ENCODE measurements at places on chromosomes 2 and 18.

GRCh38 chr2:10646153-10646552 lies 43.6 kb downstream of the NOL10 start:
- DNase-seq, result no peak

- DNase-seq, result no peak
These were observed 6.7 kb downstream of the PPP1R7 start for GRCh38 chr2:241156971-241157441.

DNA sequence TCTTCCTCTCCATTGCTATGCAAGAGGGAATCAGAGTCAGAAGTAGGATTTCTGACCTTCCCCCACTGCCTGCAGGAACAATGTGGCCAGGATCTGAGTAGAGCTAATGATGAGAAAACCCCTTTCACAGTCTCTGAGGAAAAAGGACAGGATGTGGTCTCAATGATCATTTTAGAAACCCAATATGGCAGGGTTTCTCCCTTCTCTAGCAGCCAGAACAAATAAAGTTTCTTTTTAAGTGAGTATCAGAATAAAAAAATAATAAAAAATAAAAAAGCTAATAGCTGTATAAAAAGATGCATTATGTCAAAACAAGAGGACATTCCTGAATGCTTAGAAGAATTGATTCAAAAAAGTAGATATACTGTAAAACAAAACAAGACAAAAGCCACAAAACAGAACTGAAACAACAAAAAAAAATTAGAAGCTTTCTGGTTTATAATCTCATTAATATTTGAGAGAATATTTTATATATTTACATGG lies 1124.9 kb upstream of the ZEB2 start:
- no peak for DNase-seq

GRCh38 chr18:22238036-22238435 lies 68.6 kb downstream of the GATA6 start:
- DNase-seq, result no peak

DNA sequence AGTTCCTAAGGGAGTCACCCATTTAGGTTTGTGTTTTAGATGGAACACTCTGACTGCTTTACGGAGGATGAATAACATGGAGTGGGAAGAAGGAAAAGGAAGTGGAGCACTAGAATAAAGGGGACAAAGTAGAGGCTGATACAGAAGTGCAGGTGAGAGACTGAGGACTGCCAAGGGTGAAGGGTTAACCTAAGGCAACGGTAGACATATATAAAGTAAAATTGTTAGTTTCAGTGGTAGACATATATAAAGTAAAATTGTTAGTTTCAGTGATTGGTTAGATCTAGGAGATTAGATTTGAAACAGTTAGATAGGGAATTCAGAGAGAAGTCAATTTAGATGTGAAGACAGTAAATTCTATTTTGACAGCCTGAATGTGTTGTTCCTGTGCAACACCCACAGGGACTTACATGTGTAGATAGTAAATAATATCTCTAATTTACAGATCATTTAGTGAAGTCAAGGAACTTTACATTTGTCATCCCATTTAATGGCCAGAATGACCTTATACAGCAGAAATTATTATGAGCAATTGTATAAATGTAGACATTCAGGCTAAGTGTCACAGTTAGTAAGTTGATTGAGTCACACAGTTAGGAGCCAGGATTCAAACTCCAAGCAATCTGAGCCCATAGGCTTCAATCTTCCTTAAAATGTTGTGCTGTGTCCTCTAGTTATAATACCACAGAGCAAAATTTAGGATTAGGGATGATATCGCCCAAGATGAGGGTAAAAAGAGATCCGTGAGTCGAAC lies 270.8 kb upstream of the UBE2E3 start:
- DNase-seq, result no peak

- DNase-seq, result no peak
These were observed 187.0 kb upstream of the COL3A1 start for GRCh38 chr2:188787021-188787657.

GRCh38 chr2:108384662-108385393 lies 7.1 kb downstream of the SULT1C4 start:
- no peak for DNase-seq

- no peak for DNase-seq
These were observed 15.3 kb upstream of the LOXHD1 start for GRCh38 chr18:46672062-46672970.

DNA sequence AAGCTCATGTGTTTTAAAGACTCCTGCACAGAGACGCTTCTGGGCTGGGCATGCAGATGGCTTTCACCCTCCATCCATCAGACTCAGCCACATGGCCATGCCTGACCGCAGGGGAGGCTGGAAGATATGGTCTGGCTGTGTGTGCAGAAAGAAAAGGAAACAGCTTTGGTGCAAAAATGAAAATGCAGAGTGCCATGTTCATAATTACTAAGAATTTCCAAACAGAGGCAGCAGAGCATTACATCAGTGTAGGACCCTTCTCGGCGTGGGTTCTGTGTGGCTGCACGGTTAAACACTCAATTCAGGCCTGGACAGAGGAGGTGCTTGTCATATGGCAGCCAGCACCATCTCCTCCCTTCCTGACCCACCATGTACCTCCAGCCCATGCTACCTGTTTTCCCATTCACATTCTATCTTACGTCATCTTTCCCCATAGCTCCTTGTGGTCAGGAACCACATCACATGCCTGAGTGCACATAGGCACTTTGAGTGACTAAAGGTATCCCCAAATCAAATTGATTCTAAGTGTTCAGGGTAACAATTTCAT lies 200.3 kb upstream of the ID2 start:
- no peak for DNase-seq

GRCh38 chr2:134087371-134087921 lies 166.4 kb upstream of the MGAT5 start:
- DNase-seq, result no peak

DNA sequence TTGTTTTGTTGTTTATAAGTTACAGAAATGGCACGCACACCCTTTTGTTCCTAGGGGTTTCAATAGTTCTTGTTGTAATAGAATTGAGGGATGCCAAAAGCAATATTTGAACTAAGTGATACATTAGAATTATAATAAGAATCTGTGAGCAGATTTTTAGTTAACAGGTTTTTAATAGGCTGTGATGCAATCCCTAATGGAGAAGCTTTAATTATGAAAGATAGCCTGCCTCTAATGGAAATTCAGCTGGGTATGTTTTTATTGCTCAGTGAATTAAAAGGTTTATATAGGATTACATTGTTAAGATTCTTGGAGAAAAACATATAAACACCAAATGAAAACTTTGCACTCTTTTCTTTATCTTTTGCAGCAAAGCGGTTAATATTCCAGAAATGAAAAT lies 131.1 kb downstream of the PPP1R1C start:
- no peak for DNase-seq

DNA sequence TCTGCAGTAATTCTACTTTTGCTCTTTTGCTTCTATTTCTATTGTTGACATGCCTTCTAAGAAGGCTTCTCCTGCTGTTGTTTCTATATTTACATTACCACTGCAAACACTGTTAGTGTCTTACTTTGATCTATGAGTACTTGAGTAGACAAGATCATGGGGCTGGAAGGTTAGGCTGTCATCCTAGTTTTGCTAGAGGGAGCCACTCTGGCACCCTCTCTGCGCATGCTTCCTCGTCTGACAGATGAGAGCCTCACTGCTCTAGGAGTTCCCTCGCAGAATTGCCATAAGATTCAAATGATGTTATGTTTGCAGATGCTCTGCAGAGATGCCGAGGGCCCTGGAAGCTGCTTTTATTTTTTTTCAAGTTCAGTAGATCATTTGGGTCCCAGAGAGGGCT lies 185.6 kb downstream of the RNF144A start:
- DNase-seq, result no peak

DNA sequence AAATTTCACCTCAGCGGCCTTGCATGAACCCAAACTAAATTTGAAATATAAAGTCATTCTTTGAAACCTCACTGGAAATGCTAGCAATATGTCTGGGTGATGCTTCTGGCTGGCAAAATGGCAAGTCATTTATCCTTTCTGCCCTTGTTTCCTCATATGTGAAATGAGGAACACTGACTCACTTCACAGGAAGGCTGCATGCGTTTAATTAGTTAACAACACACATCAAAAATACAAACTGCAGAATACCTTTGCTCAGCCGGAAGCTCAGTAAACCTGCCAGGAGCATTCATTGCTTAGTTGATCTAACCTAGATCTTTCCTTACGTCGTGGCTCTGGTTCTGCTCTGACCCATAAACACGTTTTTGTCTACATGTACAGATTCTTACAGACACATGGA lies 214.2 kb upstream of the ACVR2A start:
- no peak for DNase-seq

GRCh38 chr2:224946895-224947294 lies 95.4 kb downstream of the DOCK10 start:
- no peak for DNase-seq

DNA sequence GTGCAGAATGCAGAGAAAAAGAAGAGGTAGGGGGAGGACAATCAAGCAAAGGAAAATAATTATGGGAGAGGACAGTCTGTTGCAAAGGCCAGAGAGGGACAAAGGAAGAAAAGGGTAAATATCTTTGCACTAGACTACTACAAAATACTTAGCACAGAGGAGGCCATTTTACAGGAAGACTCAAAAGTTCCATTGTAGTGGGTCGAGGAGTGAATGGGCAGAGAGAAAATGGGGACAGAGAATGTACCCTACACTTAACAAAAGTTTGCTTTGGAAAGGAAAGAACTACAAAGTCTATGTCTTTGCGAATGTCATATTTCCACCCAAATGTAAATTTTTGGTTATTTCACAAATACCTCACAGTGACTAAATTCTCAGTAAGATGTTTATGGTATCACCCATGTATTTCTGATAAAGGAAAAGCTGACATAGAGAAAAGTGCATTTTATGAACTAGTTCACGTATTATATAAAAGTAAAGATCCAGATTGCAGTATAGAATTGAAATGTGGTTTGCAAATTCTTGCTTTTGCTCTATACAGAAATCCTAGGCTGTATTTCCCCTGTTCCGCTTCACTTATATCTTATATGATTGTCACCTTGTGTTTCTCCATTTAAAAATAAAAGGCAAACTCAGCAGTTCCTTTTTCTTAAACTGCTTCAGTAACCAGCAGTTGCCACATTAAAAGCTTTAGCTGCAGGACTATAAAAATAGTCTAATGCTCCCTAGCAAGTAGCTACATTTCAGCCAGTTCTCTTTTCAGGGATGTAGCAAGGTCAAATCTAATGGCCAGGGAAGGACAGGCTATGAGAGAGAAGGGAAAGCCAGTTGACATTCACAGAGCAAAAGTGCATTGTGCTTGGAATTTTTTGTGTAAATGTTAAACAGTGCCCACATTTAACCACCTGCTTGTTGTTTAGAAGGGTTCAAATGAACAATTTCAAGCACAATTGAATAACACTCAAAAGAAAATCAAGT lies 79.7 kb upstream of the CYTIP start:
- DNase-seq, result no peak

DNA sequence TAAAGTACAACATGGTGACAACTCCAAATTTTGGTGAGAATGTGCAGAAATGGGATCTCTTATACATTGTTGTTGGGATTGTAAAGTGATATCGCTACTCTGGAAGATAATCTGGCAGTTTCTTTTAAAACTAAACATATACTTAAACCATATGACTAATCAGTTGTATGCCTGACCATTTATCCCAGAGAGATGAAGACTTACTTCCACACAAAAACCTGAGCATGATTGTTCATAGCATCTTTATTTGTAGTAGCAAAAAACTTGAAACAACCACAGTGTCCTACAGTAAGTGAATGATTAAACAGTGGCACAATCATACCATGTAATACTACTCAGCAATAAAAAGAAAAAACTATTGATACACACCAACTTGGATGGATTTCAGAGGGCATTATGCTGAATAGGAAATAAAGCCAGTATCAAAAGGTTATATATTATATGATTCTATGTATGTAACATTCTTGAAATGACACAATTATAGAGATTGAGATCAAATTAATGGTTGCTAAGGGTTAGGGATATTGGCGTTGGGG lies 47.3 kb downstream of the EPB41L5 start:
- no peak for DNase-seq

GRCh38 chr2:28680657-28681056 lies 71.0 kb upstream of the PPP1CB start:
- no peak for DNase-seq

GRCh38 chr2:236639461-236640235 lies 70.0 kb downstream of the ACKR3 start:
- DNase-seq, result no peak

DNA sequence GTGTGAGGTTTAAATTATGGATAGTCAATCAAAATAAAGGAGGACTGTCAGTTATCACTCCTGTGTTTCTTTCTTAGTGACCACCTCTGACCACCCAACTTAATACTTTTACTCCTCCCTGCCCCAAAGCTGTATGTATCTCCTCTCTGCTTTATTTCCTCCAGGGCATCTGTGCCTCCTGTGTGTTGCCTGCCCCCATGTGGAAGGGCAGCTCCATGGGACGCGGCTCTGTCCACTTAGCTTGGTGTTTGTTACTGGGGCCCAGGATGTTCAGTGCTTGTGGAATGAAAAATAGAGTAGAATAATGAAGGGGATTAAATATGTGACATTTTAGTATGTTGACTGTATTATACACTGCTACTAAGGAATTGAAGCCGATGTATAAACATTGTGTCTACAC lies 9.8 kb downstream of the ACP1 start:
- no peak for DNase-seq

- no peak for DNase-seq
These were observed 27.0 kb upstream of the FAM124B start for GRCh38 chr2:224428787-224429440.

- DNase-seq, result no peak
These were observed 11.6 kb upstream of the OLA1 start for GRCh38 chr2:174259981-174260380.

- no peak for DNase-seq
These were observed 4.5 kb upstream of the BCL2L11 start for GRCh38 chr2:111116011-111116746.

DNA sequence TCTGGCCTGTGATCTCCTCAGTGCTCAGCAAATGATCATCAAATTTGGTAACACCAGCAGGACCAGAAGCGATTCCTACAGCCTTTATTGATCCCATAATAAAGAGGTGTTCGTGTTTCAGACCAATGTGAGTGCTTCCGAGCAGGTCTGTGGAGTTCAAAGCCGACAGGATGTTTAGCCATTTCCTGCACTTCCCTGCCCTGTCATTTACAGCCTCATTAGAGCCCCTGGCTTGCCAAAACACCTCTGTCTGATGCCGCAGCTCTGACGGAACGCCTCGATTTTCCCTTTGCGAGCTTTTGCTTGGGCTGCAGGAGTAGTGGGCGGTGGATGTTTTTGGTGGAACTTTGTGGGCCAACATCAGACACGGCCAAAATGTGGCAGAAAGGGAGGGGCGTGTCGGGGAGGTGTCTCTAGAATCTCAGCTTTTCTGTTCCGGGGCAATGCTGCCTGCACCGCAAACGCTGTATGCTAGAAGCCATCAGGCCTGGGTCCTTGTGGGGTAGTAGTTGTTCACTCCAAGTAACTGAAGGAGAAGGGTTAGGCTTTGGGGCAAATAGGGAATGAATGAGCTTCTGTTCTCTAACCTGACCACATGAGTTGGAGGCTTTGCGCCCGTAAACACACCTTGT lies 26.1 kb upstream of the INHBB start:
- no peak for DNase-seq

- DNase-seq, result no peak
These were observed 35.0 kb upstream of the DYNAP start for GRCh38 chr18:54555996-54556395.

- DNase-seq, result no peak
These were observed 42.9 kb upstream of the RIT2 start for GRCh38 chr18:43158381-43158780.

- DNase-seq, result no peak
These were observed 10.2 kb downstream of the GBX2 start for GRCh38 chr2:236157815-236158498.

- no peak for DNase-seq
These were observed 107.1 kb downstream of the TWIST2 start for GRCh38 chr2:238954841-238955591.
